ENCODE measurements at places on chromosomes 12 and 14.

- DNase-seq, result no peak
Observed at GRCh38 chr12:77553976-77554619, 276.6 kb upstream of the NAV3 start.

DNA sequence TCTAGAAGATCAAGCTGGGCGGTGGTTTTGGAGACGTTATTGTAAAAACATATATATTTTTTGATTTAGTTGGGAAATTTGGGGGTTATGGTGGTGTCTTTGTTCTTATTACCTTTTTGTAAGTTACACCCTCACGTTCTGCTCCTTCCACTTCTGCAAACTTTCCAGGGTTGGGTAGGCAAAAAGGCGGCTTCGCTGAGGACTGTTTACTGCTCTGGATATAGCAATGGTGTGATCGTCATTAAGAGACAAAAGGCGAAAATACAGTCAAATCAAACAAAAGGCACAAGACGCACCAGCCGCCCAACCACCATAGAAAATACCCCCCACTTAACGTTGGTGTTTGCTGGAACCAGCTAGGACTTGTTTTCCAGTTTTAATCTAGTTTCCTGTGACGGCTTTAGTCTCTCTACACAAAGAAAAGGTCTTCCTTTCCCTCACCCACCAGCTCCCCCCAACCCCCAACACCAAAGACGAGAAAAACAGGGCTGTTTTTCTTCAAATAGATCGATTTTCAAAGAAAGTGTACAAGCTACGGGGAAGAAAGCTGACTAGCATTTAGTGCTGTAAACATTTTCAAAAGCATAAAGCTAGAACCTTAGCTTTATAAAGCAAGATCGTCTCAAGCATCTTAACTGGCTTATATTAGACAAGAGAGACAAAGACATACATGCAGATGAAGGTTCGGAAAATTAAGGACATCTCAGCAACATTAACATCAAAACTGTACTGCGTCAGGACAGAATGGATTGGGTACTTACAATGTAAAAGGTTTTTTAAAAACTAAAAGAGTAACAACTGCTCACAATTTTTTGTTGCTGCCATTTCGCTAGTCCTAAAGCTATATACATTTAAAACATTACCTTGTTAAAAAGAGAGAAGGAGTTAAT is 2.0 kb upstream of the SETD1B start:
- DNase-seq, result peak; percentile 62

GRCh38 chr14:69252851-69253250 is 7.1 kb upstream of the GALNT16 start:
- no peak for DNase-seq

DNA sequence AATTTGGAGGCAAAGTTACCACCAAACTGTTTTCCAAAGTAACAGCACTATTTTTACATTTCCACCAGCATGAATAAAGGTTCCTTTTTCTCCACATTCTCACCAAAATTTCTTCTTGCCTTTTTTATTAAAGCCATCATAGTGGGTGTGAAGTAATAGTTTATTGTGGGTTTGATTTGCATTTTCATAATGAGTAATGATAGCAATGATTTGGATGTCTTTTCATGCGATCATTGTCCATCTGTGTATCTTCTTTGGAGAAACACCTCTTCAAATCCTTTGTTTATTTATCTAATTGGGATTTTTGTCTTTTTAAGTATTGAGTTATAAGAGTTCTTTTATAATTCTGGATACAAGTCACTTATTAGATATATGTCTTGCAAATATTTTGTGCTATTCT is 172.7 kb downstream of the CNTN1 start:
- no peak for DNase-seq

GRCh38 chr12:93323625-93324329 is 53.9 kb upstream of the NUDT4 start:
- no peak for DNase-seq

- no peak for DNase-seq
Observed at GRCh38 chr14:30445011-30445793, 113.8 kb upstream of the G2E3 start.

DNA sequence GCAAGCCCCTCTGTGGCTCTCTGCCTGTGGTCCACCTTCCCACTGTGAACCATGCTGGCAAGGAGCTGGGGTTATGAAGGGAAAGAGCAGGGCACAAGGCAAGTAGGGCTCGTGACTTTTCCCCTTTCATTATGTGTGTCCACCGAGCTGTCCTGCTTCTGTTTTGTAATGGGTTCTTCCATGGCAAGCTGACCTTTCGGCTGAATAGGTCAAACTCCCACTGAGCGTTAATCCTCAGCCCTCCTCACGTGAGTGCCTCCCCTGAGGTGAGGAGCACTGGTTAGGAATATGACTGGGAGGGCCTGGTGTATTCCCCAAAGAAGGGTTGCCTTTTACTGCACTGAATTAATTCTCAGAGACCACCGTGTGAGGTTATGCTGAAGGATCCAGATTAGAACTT is 424.3 kb downstream of the NPAS3 start:
- DNase-seq, result no peak

DNA sequence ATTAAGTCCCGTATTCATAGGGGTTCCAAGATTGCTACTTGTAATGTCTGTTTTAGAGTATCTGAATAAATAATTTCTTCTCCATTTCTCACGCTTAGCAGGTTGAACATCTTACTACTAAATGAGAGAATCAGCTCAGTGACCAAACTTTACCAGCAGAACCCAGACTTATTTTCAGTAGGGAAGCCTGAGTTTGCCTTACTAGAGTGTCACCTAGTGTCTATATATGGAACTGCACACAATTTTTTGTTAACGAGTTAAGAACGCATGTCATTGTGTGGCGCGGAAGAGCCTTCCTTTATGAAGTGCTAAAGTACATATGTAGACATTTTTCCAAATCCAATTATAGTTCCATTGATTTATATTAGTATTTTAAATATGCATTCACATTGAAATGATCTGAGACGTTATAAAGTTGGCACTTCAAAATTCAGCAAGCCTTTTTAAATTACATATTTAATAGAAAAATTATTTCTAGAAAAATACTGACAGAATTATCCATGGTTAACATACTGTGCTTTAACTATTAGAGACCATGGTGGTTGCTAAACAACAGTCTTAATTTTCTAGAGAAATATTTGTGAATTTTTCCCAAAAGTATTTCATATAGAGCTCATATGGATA is 88.3 kb downstream of the RPS29 start:
- DNase-seq, result peak; percentile 80

DNA sequence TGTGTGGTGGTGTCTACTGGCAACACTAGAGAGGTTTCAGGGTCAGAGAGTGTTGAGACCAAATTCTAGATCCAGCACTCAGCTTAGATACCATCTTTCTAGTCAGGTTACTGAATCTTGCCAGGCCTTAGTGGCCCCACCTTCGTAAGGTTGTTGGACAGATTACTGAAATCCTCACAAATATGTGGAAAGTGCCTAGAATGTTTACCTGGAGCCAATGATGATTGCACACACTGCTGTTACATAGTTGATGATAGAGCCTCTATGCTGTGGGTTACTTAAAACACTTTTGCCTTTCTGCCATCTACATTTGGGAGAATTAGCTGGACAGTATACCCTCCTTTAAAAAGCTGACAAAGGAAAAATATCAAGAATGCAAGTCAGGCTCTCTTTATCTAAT is 33.2 kb downstream of the SRGAP1 start:
- no peak for DNase-seq

All from KBM-7 (cell line).